Activated CD4-positive, alpha-beta memory T cell treated with anti-CD3 and anti-CD28 coated beads, Interleukin-2, amount 10 ng/mL, durations not matched to agents 7 days and 5 days (primary cell): ENCODE measurements at places on chromosomes 7 and 10. TPM values are rescaled to one million over a fixed set of nuclear protein-coding genes. Genes with fewer than 3 reads are reported as not detected.

EEPD1 gene
- total RNA-seq: 6.5 TPM

CARD11 gene
- total RNA-seq: 163 TPM

P4HA1 gene
- 48.1 TPM for total RNA-seq

SDK1 gene
- 0.05 TPM for total RNA-seq

TAS2R5 gene
- total RNA-seq: 0.91 TPM

HABP2 gene
- total RNA-seq: not detected

CFAP46 gene
- not detected for total RNA-seq

KEL gene
- total RNA-seq: 0.30 TPM

CNTNAP2 gene
- total RNA-seq: not detected

TAF6 gene
- total RNA-seq: 56.5 TPM

CAMK2B gene
- not detected for total RNA-seq

ZNF783 gene
- 15.8 TPM for total RNA-seq

UCN3 gene
- not detected for total RNA-seq

HSPA12A gene
- 0.05 TPM for total RNA-seq

PBLD gene
- 1.4 TPM for total RNA-seq

RSU1 gene
- 74.9 TPM for total RNA-seq

CRHR2 gene
- total RNA-seq: not detected

ACSL5 gene
- 55.0 TPM for total RNA-seq

NKX1-2 gene
- total RNA-seq: not detected

SFXN3 gene
- total RNA-seq: 95.0 TPM

SPDYE6 gene
- 0.13 TPM for total RNA-seq
